ENCODE measurements at places on chromosomes 2 and 18.

DNA sequence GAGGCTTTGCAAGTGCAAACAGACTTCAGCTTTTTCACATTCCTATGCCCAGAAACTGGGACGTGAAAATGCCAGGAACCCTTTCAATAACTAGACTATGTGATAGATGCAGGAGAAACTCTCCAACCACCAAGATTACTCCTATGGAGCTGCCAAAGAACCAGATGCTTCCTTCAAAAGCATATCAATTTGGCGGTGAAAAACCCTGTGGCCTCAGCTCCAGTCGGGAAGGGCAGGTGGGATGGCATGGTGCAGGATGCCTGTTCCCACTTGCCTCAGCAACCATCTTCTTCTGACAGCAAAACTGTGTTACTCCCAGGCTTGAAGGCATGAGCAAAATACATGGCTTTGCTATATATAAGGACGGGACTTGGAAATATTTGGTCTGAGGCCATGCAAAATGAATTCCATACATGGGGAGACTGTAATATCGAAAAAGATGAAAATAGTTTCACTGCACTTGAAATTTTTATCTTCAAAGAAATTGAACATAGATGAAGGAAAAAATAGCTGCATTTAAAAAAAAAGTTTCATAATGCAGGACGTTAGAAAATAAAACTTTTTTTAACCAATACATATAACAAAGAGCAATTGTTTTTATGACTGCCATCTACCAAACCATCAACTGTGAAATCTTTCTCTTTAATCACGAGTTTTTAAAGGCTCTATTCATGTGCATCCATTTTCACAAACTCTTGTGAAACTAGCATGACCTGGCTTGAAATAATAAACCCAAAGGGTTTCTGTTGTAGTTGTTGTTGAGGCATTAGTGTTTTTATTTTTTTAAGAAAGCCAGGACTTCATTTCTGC, 99.1 kb downstream of the AFF3 start:
- no peak for DNase-seq

DNA sequence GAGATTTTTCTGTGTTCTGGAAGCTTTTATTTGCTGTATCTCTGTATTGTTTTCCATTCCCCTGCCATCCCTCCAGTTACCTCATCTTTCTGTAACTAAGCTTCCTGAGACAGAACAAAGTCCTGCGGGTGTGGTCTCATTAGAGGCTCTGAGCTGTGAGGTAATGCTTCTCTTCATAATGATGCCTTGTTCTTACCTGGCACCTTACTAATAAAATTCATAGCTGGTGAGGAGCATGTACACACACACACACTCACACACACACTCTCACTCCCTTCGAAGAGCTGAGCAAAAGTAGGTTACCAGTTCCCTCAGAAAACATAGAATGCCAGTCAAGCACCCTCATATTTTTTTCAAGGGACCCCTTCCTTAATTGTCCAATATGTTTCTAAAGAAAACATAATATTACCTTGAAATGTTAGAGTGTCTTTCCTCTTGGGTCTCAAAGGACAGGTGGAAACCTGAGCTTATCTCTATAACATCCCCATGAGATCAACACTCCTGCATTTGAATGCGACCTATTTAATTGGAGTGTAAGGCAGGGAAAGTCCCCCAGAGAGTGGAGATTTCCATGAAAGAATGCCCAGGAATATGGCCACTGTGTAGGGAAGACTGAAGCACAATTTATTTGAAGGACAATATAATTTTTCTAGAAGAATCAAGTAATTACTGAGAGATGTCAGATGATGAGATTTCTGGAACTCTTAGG, 161.6 kb upstream of the NCK2 start:
- DNase-seq, result no peak

- no peak for DNase-seq
Measured at GRCh38 chr2:122009561-122009960, 254.1 kb downstream of the TSN start.

DNA sequence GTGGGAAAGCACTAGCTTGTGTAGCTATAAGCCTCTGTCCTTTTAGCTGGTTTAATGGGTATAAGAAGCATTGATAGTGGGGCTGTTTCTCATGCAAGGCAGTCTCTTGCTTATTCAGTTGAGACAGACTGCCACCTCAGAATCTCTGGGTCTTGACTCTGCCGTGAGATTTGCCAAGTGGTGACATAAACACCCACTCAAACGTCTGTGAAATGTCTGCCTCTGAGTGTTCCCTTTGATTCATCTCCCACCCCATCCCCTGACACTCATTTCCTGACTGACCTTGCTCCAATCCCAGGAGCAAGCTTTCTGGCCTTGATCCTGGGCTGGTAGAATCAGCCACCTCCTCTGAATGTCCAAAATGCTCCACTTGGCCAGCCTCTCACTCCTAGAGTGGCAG, 141.9 kb upstream of the RBMS1 start:
- DNase-seq, result peak; percentile 35

GRCh38 chr18:50356036-50356945, 18.6 kb upstream of the SKA1 start:
- no peak for DNase-seq

GRCh38 chr2:171952276-171952675, 30.0 kb downstream of the HAT1 start:
- no peak for DNase-seq

- no peak for DNase-seq
Measured at GRCh38 chr2:102967451-102967850, 205.6 kb downstream of the TMEM182 start.

DNA sequence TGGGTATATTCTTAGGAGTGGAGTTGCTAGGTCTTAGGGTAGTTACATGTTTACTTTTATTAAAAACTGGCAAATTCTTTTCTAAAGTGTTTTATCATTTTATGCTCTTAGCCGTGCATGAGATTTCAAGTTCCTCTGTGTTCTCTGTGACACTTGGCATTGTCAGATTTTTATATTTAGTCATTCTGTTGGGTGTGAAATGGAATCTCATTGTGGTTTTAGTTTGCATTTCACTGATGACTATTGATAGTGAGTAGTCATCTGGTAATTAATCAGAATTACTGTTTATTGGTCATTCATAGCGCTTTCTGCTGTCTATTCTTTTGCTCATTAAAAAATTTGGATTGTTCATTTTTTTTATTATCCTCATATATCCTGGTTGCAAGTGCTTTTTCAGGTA, 34.1 kb downstream of the RAB3GAP1 start:
- DNase-seq, result no peak

DNA sequence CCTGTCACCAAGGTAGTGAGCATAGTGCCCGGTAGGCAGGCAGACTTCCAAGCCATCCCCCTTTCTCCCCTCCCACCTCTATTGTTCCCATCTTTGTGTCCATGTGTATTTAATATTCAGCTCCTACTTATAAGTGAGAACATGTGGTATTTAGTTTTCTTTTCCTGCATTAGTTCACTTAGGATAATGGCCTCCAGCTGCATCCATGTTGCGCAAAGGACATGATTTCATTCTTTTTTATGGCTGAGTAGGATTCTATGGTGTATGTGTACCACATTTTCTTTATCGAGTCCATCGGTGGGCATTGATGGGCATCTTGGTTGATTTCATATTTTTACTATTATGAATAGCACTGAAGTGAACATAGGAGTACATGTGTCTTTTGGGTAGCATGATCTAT, 35.3 kb downstream of the MMADHC start:
- DNase-seq, result no peak

- no peak for DNase-seq
Measured at GRCh38 chr2:1806254-1806653, 61.9 kb upstream of the PXDN start.

- DNase-seq, result no peak
Measured at GRCh38 chr2:195470622-195471021, 186.4 kb upstream of the SLC39A10 start.

DNA sequence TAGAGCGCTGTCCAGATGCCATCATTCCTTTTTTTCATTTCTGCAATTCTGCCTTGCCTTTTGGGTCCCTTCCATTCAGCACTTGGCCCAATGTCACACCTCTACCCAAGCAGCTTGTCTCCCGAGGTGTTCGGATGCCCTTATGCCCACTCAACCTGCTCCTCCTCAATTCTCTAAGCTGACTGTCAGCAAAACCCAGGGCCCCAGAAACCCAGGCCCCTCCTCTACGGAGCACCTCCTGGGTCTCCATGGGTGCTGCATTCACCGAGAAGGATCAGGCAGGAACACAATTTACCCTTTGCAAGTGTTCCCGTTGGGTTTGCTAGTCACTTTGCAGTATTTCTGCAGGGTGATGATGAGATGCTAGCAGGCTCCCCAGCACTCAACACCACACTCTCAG, 86.7 kb upstream of the RAB6C start:
- no peak for DNase-seq

GRCh38 chr18:54737986-54738385, 90.3 kb upstream of the RAB27B start:
- no peak for DNase-seq

- no peak for DNase-seq
Measured at GRCh38 chr2:205702576-205702975, 20.3 kb downstream of the NRP2 start.

- DNase-seq, result peak; percentile 77
Measured at GRCh38 chr2:8090748-8091700, 590.8 kb upstream of the ID2 start.

DNA sequence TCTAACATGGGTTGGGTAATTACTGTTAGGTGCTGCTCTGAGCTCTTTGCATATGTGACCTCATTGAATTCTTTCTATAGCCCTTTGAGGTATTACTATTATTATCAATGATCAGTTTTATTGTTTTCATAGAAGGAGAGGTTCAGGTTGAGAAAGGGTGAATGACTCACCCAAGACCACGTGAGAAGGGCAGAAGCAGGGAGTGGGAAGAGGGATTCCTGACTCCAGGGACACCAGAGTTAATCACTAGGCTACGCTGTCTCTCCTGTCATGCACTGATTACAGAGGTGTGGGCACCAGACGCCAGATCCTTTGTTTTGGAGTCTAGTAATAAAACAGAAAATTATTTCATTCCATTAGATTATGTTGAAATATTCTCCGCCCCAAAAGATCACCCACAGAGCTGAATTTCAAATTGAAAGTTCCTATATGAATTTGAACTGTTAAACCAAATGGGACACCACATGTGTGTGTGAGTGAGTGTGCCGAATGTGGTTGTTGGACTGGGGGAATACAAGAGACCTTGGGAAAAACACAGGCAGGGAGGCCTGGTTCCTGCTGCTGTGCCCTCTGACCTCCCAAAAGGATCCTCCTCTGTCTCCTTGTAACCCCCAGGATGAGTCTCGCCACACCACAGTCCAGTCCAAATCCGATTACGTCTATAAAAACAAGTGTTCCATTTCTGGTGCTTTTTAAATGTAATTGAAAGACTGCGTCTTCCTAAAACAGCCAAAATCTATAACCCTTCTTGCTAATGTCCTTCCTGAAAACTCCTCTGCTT, 215.4 kb downstream of the ZNF521 start:
- no peak for DNase-seq

- DNase-seq, result no peak
Measured at GRCh38 chr2:363824-364470, 76.1 kb upstream of the ALKAL2 start.

- DNase-seq, result no peak
Measured at GRCh38 chr2:23207871-23208270, 177.1 kb upstream of the KLHL29 start.

DNA sequence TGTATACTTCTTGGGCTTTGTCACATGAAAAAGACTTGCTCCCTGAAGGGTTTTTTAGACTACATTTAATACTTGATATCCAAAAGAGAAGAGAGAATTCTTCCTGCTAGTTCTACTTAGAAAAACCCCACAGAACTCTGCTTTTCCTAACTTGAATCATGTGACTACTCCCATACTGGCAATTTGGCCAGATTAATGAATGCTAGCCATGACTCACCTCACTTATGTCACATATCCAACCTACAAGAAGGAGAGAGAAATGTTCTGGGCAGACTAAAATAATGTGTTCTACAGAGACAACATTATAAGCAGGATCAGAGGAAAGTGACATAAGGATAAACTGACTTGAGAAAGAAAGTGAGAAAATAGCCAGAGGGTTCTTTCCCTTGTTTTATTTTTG, 249.3 kb upstream of the GULP1 start:
- DNase-seq, result peak; percentile 10

DNA sequence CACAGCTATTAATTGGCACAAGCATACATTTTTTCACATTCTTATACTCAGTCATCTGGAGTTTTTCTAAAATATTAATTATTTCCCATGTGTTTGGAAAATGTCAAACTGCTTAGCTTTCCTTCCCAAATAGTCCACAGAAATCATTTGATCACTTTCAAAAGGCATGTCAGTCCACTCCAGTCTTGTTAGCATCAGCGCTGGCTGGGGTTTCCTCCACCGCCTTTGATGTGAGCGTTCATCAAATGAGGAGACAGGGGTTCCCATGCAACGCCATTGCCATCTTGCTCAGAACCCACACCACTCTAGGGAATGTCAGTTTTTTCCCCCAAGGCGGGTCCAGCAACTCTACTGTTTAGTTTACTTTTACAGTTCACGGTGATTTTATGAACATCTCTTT, 13.1 kb upstream of the RAX start:
- DNase-seq, result no peak

DNA sequence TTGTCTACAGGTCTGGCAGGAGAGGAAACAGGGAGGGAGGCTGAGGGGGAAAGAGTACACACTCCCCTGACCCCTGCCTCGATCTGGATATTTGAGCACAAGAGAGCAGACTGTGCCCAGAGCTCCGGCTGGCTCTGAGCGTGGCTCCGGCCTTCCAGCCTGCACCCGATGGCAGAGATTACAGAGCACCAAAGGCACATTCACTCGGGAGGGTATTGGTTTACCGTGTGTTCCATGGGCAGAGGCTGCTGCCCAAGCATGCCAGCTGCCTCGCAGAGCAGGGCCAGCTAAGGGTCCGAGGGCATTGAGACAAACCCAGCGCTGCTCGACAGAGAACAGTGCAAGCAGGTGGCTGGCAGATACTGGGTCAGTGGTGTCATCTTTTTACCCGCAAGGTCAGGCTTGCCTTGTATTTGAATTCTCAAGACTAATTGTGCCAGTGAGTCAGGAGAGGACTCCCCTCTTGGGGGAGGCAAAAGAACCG, 132.2 kb downstream of the TNS1 start:
- no peak for DNase-seq

GRCh38 chr2:69309351-69310110, 77.5 kb downstream of the GFPT1 start:
- peak; percentile 70 for DNase-seq

DNA sequence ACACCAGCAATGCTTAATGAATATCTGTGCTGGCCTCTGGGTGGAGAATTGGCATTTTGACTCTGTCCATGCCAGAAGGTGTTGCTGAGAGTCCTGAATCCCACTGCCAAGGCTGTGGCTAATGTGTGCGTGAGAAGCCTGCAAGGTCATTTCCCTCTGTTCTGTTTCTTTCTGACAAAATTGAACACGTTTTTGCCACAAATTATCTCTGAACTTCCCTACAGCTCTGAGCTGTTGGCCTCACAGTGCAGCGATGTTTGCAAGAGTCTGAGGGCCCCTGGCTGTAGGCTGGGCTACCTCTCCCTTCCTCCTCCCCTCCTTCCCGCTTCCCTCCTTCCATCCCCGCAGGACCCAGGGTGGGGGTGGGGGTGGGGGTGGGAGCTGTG, 154.1 kb upstream of the HS6ST1 start:
- DNase-seq, result peak; percentile 61

- peak; percentile 27 for DNase-seq
Measured at GRCh38 chr18:62925031-62925688, 209.8 kb downstream of the PHLPP1 start.

- DNase-seq, result no peak
Measured at GRCh38 chr2:147389218-147389617, 455.6 kb upstream of the ACVR2A start.

- DNase-seq, result no peak
Measured at GRCh38 chr2:168179592-168179991, 67.8 kb downstream of the STK39 start.

All from AG08396 (cell line).